ENCODE measurements at places on chromosomes 2 and 18.

DNA sequence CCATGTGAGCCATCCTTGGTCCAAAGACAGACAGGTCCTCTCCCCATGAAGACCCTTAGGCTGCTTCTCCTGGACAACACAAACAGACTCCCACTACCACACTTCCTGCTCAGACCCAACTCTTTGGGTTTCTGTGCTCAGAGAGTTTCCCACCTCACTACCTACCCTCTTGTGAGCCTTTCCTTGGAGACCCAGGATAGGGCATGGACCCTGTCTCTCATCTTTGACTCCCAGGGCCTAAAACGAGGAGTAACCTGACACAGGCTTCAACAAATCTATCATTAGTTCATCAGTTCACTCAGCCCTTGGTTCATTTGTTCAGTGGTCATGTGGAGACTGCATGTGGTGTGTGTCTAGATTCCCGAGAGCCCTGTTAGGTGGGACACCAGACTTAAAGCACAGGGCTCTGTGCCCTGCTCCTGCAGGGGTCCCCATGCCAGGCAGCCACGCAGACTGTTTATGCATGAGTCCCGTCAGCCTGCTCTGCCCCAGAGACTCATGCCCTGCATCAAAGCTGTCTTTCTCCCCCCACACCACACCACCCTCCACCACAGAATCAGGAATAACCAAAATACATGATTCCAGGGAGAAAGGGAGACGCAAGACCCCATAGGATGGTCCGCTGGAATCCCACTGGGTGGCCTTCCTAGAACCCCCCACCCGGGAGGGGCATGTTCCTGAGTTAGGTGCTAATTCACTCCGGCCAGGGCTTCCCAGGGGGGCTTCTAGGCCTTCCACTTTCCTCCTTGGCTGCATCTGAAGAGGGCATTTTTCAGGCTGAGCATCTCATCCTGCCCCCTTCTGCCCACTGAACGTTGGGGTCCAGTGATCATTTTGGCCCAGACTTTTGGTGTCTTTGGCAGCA is 100.2 kb upstream of the TEX51 start:
- no peak for DNase-seq

GRCh38 chr2:96649342-96649741 is 6.8 kb downstream of the FER1L5 start:
- no peak for DNase-seq

- DNase-seq = no peak
These were observed 34.8 kb downstream of the METTL4 start for GRCh38 chr18:2536493-2536892.

DNA sequence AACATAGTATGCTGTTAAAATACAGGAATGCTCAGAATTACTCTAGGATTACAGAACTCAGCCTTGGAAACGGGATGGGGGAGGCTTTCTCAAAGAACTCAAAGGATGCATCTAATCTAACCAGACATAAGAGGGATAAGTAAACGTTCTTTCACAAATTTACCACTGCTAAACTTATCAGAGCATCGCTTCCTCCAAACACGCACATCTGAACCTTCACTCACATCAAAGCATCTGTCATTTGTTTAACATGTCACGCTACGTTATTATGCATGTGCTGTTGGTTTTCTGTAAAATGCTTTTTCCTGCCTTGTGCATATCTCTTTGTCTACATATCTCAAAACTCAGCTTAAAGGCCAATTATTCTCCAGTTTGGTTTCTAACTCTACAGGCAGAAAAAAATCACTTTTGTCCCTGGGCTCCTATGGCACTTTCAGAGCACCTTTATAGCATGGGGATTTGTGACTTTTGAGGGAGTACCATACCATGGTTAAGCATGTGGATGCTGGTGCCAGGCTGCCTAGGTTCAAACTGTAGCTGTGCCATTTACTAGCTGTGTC is 106.7 kb upstream of the FSHR start:
- no peak for DNase-seq

DNA sequence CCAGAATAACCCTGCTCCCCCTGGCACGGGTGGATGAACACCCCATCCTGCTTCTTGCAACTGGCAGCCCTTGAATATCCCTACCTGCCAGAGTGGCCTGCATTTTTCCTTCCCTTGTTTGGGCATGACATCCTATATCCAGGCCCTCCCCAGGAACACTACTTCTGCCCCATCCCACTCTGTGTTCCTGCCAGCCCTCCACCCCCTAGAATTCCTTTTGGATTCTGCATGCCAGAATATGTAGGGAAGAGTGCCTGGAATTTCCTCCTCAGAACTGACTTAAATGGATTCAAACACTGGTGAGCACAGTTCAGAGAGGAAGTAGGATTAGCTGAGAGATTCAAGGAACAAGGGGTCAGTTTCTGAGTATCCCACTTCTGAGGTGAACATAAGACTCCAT is 123.5 kb upstream of the PELI1 start:
- no peak for DNase-seq

- no peak for DNase-seq
These were observed 428.5 kb downstream of the NUP35 start for GRCh38 chr2:183552716-183553115.

GRCh38 chr2:235713189-235713588 is 219.3 kb downstream of the AGAP1 start:
- DNase-seq = peak; percentile 71

- no peak for DNase-seq
These were observed 11.4 kb downstream of the PPIL3 start for GRCh38 chr2:200877443-200877842.

DNA sequence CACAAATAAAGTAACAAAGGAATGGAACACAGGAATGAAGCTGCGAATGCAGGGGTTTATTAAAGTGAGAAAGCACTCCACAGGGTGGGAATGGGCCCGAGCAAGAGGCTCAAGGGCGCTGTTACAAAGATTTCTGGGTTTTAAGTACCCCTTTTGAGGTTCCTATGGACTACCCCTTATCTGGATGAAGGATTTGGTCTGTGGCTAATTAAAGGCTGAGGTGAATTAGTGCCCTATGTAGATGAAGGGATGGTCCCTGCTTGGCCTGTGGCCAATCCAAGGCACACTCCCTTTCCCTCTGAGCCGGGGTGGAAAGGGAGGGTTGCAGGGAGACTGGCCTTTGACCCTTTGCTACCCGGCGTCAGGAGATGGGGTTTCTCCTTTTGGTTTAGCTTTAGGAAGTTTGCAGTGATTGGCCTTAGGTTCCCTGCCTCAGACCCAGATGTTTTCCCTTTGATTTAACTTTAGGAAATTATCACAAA is 47.5 kb upstream of the CNGA3 start:
- DNase-seq = no peak

DNA sequence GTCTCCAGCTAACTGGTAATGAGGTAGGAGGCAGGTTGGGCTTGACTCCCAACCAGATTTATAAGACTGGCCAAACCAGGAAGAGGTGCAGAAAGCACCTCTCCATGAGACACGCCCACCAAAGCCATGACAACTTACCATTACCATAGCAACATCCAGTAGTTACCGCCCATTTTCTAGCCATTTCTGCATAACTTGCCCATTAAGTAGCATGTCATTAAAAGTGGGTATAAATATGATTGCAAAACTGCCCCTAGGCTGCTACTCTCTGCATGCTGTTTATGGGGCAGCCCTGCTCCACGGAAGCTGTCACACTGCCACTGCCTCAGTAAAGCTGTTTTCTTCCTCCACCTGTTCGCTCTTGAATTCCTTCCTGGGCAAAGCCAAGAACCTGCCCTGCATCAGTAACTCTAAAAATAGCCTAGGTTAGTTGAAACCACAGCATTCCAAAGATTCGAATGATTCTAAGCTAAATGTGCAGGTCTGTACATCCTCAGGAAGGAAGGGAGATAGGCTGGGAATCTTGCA is 131.9 kb downstream of the ATL2 start:
- DNase-seq = no peak

GRCh38 chr2:96690306-96691021 is 47.9 kb downstream of the FER1L5 start:
- no peak for DNase-seq

DNA sequence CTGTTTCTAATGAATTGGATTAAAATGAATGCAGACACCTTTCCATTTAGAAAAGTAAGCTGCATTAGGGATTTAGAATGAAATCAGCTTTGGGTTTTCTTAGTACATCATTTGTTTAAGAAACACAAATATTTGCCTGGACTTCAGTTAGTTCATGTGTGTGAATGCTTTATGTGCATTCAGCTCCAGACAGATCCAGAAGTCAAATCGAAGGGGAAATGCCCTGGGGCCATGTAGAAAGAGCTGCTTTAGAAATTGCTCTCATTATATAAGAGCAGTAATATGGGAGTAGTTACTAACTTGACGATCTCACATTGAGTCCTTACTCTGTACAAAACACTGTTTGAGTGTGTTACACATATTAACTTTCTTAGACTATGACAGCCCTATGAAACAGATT is 88.0 kb upstream of the TTC39C start:
- no peak for DNase-seq

- no peak for DNase-seq
These were observed 128.0 kb downstream of the SPP2 start for GRCh38 chr2:234178330-234179030.

DNA sequence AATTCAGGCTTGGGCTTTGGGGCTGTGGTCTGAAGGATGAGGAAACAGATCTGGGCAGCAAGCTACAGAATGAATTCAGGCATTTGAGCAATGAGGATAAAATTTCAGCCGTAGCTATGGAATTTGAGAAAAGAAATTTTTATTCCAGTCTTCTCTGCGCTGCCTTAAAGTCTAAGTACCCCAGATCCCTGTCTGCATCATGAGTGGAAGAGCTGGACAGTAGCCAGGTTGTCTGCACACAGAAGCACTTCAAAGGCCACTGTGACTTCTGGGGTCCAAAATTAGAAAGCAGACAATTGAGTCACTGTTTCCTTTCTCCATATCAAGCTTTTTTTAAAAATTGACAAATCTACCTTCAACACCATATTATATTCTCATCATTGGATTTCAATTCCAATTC is 787.6 kb upstream of the GCFC2 start:
- DNase-seq = no peak

GRCh38 chr18:31553800-31554199 is 37.9 kb upstream of the TTR start:
- no peak for DNase-seq

DNA sequence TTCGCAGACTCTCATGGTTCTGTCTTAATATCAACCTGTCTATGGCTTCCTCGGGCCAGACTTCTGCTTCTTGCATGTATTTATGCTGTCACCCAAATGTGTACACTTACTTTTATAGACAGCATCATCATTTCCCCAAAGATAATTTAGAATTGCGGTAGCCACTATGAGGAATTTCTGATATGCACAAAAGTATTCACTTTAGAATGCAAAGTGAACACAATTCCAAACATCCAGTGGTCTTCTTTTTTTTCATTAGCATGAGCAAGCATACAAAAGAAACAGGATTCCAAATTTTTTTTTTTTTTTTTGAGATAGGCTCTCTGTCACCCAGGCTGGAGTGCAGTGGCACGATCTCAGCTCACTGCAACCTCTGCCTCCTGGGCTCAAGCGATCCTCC is 21.0 kb upstream of the MCFD2 start:
- no peak for DNase-seq

DNA sequence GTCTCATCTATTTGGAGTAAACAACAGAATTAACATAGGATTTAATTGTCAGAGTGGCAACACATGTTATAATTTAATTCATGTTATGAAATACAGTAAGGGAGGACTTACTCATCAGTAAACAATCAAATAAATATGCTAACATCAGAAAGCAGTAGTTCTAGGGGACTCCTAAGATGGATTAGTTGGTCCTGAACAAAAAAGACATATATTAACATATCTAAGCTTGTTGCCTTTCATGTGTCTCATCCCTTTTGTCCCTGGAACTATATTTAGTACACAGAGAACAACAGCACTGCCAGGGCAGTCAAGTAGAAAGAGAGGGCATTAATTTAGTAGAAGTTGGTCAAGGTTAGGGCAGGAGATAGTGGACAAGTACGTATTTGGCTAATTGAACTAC is 117.8 kb upstream of the FZD5 start:
- no peak for DNase-seq

DNA sequence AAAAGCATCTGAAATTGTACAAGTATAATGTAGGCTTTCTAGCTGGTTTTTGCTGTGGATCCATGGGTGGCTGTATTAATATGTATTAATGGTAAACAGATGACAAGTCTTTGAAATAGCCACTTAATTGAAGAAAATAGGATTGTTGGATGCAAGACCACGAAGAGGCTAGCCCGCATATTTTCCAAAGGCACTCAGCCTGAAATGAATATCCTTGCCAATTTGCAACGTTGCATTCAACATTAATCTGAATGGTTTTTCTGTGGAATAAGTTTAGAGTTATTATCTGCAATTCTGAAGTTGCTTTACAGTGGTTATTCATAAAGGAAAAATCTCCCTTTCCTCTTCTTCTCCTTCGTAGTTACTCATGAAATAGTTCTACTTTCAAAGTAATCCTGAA is 86.2 kb upstream of the SPATS2L start:
- no peak for DNase-seq

DNA sequence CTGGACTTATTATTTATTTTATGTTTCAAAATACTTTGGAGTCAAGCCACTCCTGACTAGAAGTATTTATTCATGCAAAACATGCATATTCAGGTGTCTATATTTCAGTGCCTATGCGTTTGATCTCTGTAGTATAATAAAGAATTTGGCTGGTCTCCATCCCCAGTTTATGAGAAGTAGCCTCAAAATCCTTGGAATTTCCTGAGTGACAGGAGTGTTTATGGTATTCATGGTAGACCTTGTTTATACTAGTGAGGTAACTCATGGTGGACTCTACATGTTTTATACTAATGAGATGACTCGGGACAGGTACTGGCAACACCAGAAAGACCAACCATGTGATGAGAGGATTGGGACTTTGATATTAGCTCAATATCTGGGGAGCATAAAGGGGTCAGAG is 43.9 kb upstream of the CSRNP3 start:
- DNase-seq = no peak

- no peak for DNase-seq
These were observed 485 bp upstream of the GALNT3 start for GRCh38 chr2:165794536-165794928.

DNA sequence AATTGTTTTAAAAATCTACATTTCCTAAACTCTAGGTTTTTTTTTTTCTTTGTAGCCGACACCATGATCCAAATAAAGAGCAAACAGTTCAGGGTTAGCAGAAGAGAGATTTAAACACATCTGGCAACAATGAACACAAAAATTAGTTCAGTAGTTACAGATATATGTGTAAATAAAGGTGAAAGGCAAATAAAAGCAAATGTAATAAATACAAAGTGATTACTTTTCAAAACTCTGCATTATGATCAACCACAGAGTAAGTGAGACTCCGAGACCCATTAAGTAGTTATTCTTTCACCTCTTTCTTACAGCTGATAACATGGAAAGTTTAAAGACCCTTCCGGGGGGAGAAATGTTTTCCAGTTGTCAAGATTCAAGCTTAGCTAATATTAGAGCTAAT is 716 bp downstream of the CALCRL start:
- no peak for DNase-seq

DNA sequence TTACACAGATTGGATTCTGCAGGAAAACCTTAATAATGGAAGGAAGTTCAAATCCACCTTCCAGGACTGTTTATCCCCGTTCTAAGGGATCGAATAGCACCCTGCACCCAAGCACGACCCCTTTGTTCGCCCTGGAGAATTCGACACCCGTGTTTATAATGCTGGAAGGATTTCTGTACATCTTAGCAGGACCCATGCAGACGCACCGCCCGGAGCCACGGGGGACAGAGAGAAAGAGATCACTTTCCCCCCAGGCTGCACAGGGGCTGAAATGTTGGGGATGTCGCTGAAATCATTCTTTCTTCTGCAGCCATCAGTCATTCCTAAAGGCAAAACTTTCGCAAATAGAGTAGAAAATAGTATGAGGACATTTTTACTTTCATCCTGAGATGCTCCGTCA is 238.7 kb upstream of the SALL3 start:
- no peak for DNase-seq
